ENCODE measurements at places on chromosomes 1 and 21.

DNA sequence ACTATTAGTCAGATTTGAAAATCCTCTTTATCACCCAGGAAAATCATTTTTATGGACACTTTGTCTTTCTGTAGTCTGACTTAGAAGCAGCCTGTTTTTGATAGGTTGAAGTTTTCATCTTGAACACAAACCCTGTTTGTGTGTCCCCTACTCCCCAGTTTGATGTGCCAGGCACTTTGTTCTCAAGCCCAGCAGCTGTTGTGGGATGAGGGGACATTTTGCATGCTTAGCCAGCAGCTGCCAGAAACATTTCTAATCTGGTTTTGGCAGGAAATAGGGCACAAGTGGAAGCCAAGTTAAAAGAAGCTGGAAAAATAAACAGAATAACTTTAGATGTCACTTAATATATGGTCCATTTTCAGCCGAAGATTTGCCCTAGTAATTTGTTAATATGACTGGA lies 29.9 kb downstream of the ACTN2 start:
- DNase-seq: no peak

DNA sequence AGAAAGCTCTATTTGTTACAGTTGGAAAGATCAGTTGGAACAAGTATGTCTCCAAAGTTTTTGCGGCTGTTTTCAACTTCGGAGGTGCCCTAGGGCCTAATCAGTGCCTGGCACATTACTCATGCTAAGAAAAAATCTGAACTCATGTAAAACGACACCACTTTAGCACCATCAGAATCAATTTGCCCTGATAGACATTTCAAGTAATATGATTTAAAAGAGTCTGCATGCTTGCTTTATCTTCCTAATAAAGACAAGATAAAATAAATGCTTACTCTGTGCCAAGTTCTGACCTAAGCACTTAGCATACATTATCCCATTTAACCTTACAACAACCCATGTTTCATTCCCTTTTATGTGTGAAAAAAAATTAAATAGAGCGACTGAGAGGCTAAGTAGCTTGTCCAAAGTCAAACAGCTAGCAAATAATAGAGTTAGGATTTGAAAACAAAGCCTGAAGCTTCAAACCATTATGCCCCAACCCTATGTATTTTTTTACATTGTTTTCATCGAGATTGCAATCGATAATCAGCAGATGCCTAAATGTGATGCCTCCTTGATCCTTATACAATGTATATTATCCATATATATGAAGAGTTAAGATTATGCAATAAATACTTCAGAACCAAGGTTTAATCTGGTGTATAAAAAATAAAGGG lies 91.3 kb downstream of the DENND1B start:
- DNase-seq: no peak

GRCh38 chr1:30688920-30689794 lies 34.2 kb downstream of the MATN1 start:
- no peak for DNase-seq

- no peak for DNase-seq
These were observed 249.4 kb upstream of the USP24 start for GRCh38 chr1:55464550-55464949.

DNA sequence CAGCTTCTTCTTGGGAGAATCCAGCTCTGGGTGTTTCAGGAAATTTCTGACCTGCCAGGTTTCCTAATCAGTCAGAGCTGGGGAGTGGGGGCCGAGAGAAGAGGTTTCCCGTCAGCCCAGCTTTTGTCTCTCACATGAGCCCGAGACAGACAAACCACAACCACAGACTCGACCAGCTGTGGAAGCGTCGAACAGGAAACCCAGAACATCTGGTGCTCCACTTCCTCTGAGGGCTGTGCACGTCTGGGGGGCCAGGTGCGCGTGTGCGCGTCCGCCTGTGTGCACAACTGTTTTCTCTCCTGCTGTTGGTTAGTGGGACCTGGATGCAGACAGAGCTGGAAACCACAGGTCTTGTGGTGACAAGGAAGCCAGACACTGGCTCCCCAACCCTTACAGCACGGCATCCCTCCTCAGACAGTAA lies 113.0 kb upstream of the SLC25A33 start:
- peak; percentile 50 for DNase-seq

GRCh38 chr1:160078512-160079195 lies 2.7 kb upstream of the KCNJ9 start:
- peak; percentile 43 for DNase-seq

GRCh38 chr21:32768530-32768929 lies 3.0 kb downstream of the PAXBP1 start:
- DNase-seq: no peak

- no peak for DNase-seq
These were observed 2.9 kb downstream of the EPHA8 start for GRCh38 chr1:22566161-22566560.

- DNase-seq: no peak
These were observed 19.9 kb downstream of the ADORA1 start for GRCh38 chr1:203147376-203147775.

- no peak for DNase-seq
These were observed 46.3 kb upstream of the CACYBP start for GRCh38 chr1:174953285-174954072.

- DNase-seq: no peak
These were observed 9.6 kb upstream of the RNF223 start for GRCh38 chr1:1083416-1084371.

DNA sequence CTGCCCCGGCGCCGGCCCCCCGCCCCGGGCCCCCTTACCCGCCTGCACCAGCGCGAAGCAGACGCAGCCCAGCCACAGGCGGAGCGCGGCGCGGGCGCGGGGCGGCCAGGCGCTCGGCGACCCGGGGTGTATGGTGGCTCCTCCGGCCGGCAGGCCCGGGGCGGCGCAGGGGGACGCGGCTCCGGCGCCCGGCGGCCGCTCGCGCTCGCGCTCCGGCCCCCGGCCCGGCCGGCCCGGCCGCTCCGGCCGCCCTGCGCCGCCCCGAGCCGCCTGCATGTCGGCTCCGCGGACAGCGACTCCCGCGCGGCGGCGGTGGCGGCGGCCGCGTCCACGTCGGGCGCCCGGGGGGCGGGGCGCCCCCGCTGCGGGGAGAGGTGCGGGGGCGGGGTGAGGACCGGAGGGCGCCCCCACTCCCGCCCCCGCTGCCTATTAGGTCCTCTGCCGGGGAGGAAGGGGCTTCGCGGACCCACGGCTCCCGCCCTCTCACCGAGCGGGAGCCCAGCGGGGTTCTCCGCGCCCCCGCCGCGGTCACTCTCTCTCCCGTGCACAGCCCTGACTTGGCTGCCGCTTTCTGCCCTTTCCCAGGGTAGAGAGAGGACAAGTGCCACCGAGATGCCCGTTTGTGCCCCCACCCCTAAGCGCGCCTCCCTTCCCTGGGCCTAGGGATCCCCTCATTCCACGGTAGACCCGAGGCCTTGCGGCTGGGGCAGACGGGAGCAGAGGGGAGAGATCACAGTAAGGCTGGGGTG lies at the start of gene FNDC5:
Gene FNDC5, minus strand, starts transcription at position 298 of the 749 bp plus-strand sequence.
- DNase-seq: no peak

DNA sequence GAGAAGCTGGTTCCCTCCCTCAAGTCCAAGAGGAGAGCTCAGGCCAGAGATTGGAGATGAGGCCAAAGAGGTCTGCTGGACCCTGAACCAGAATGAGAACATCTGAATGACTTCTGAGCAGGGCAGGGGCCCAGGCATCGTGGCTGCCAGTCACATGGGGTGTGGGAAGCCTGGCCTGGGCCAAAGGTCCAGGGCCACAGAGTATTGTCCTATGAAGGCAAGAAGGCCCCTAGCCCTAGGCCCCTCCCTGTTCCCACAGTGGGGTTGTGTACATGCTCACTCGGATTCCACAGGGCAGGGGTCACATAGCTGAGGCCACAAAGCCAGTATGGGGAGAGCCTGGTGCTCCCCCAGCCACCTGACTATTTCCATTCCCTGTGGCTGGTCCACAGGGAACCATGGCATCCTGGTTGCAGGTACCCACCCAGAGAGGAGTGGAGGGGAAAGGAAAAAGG lies 18.5 kb upstream of the SLC1A7 start:
- DNase-seq: no peak

GRCh38 chr1:111716333-111716732 lies 22.9 kb downstream of the INKA2 start:
- DNase-seq: no peak

GRCh38 chr1:9687120-9687873 lies 35.8 kb downstream of the PIK3CD start:
- no peak for DNase-seq

DNA sequence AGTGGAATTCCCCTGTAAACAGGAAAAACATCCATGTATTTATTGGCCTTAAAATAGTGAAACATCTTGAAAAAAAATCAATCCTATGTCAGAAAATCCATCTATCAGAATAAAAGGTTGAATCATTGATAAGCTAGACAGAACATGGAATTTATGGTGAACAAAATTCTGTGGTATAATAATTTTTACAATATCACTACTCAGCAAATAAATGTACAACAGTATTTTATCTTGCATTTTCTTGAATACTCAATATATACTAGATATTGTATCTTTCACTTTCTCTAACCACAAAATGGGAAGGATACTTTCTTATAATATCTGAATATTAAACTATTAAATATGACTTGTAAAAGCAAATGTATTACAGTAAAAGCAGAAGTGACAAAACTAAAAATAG lies 5.7 kb upstream of the UBE4B start:
- no peak for DNase-seq

GRCh38 chr1:116759636-116760035 lies 5.4 kb downstream of the CD2 start:
- no peak for DNase-seq

DNA sequence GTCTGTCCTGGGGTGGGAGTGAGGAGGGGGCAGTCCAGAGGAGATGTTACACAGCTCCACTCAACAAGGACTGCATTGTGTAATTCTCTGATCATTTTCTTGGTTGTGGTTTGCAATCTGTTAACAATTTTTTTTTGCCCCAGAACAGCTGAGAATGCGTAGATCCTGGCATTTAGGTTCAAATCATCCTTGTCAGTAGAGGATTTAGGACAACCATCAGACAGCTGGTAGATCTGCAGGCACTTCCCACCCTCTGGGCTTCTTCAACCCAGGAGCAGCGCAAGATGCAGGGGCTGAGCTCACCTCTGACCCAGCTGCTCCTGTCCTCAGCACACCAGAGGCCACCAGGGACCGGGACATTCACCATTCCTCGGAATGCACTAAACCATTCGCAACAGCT lies 13.5 kb downstream of the BCAR3 start:
- DNase-seq: no peak

DNA sequence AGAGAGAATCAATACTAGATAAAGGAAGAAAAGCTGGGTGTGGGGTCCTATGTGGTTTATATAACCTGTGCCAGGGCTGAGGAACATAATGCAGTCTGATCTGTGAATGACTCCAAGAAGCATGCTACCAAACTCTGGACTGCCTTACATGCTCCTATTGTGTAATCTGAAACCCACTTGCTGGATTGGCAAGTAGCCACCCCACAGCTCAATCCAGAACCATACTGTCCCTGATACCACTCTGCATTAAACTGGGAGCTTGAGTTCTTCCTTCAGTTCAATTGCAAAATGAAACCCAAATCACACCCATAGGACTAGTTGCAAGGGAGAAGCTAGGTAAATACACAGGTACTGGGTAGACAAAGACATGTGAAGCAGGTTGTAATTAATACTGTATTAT lies 115.4 kb upstream of the NEGR1 start:
- no peak for DNase-seq

GRCh38 chr21:42117967-42118780 lies 47.1 kb downstream of the UMODL1 start:
- no peak for DNase-seq
